Retina (tissue), 1 donor: ENCODE measurements at places on chromosomes 3 and 15.

DNA sequence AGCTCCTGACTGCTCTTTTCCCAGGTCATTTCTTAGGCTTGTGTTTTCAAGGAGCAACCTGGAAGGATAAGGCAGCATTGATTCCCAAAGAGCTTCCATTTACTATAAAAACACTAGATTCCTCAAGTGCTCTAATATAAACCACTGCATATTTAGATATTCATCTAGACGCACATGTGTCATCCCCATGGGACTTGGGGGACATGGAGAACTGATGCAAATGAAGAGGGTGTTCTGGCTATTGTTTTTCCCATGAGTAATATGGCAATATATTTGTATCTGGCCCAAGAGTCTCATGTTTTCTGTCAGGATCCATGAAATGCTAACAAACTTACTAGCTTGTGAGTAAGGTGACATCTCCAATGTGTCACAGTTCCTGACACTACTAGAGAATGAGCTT lies 31.3 kb downstream of the HACD2 start:
- no peak for DNase-seq

DNA sequence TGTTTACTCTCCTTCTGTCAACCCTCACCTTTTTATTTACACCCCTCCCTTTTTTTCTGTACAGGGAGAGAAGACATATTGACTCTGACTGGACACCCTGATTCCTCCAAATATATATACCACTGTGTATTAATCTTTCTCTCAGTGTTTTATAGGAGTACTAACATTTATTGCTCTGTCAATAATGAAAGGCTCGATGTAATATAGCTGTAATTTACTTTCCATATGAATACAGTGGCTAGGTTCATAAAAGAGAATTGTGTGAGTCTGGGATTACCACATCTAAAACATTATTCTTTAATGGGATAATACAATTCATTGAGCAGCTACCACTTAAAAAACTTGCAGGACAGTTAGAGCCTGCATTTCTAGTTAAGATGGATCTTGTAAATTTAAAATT lies 194.3 kb downstream of the SV2B start:
- DNase-seq: no peak

- DNase-seq: no peak
These were observed 1036.3 kb downstream of the TBL1XR1 start for GRCh38 chr3:176160997-176161396.

GRCh38 chr15:51379390-51379789 lies 37.9 kb downstream of the GLDN start:
- DNase-seq: no peak

GRCh38 chr3:123349566-123350435 lies 99.1 kb downstream of the ADCY5 start:
- DNase-seq: no peak
